Hepatocyte (in vitro differentiated cells): ENCODE measurements at places on chromosomes 11 and 22. TPM values are rescaled to one million over a fixed set of nuclear protein-coding genes. Genes with fewer than 3 reads are reported as not detected.

CCDC188 gene
- not detected in 2 replicates for total RNA-seq

MDK gene
- total RNA-seq = 515 and 562 TPM in 2 replicates

NXPE1 gene
- 0.90 and 3.3 TPM in 2 replicates for total RNA-seq

PICK1 gene
- 26.2 and 42.7 TPM in 2 replicates for total RNA-seq

IMMP1L gene
- 8.0 and 17.0 TPM in 2 replicates for total RNA-seq

- DNase-seq = no peak
Measured at GRCh38 chr22:31915586-31915985, 28.7 kb upstream of the YWHAH start.

DNA sequence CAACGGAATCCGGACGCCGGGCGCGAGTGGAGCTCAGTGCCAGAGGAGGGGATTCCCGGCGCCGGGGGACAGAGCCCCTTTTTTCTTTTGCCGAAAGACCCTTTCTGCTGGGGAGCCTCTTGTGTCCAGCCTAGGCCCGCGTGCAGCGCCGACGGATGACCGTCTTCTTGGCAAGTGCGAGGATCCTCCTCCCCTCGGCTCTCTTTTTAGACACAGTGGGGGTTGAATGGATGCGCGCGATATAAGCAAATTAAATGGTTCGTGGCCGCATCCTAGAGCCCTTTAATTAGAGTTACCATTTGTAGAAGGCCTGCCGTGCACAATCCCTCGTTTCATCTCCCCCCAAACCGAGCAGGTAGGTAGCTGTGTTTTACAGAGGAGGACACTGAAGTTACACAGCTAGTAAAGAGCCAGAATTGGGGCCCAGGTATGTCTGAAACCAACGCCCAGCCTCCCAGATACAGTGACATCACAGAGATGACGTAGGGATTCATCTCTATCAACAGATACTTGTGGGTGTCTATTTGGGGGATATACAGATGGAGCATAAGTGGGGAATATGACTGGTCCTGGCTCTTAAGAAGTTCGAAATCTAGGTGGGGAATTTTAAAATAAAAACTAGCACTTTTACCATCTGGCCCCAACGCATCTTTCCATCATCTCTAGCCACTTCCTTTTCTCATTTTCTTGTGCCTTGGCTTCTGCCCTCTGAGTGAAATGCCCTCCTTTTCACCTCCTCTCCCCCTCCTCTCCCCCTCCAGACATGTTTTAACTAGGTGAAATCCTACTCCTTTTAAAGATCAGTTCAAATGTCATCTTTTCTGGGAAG, 875 bp downstream of the TCP11L1 start:
- peak; percentile 44 for DNase-seq

DNA sequence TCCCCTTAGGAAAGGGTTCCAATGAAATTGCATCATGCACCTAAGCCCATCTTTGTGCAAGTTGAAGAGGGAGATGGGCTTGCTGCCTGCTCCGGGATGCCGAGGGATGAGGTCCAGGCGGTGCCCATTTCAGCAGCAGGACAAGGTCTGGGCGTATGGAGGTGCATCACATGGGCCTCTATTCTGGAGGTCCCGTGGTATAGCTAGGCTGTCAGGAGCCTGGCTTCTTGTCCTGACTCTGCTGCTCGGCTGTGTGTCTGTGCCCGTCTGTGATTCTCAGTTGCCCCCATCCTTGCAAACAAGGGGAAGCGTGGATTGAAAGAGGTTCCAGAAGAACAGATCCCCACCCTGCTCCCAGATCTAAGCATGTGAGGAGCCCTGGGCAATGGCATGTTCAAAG, 130.0 kb downstream of the OSBP2 start:
- no peak for DNase-seq

GRCh38 chr11:30452114-30452513, 129.2 kb downstream of the ARL14EP start:
- no peak for DNase-seq

GRCh38 chr22:25403811-25404471, 160.5 kb upstream of the GRK3 start:
- peak; percentile 37 for DNase-seq

GRCh38 chr11:109818290-109818689, 274.9 kb upstream of the ZC3H12C start:
- no peak for DNase-seq

DNA sequence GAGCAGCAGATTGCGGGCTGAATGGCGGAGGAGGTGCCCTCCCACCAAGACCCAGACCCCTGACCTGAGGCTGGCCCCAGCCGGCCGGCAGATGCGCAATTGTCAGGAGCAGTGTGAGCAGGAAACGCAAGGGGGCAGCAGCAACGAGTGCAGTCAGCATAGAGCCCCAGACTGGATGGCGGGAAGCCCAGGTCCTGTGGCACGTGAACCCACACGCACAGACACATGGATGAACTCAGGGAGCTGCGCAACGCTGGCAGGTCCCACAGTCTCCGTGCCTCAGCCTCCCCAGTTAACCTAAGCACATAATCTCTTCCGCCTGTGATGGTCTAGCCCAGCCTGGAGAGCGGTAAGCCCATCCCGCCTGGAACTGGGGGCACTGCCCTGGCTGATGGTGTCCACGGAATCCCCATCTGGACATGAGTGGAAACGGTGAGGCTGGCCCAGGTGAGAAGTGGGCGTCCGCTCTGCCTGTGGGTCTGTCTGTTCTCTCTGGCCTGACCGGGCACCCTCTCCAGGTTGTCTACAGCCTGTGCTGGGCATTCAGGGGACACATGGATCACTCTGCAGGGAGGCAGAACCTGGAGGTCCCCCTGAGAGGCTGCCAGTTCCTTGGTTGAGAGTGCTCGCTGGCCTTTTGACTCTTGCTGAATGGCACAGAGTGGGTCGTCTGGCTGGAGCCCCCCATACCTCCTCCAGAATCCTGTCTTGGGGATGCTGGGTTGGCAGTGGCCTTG, 626 bp upstream of the TBX10 start:
- peak; percentile 79 for DNase-seq

DNA sequence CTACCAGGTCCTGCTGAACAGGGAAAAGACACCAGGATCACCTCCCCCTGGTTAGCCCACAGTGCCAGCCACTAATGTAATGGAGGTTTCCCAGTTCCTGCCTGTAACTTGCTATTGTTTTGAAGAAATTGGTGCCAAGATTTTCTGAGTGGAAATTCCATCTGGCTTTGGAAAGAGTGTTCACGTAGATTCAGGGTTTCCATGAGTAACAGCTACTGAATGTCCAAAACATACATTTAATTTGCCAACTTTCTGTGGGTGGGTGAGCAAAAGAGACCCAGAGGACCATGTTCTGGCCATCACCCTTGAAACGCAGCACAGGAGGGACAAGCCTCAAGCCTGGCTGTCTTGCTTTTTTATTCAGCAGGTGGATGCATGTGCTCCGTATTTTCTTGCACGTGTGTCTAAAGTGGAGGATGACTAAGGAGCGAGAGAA, 8.8 kb upstream of the DKK3 start:
- DNase-seq = no peak

GRCh38 chr11:13009921-13010748, 1.0 kb downstream of the RASSF10 start:
- DNase-seq = peak; percentile 52

DNA sequence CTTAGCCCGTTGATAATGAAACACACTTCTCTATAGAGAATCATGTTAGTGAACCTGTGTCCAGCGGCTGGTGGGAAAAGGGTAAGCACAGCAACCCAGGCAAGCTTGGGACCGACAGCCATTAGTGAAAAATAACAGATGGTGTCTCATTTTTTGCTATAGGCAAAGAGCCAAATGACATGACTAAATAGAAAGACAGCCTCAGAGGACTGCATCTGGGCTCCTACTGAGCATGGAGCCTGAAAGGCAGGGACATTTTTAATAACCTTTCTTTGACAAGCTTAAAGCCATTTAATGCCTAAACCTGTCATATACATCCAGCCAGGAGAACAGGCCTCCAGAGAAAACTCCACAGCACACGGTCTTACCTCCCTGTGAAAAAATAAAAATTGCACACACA, 67.0 kb downstream of the FANCF start:
- no peak for DNase-seq

DNA sequence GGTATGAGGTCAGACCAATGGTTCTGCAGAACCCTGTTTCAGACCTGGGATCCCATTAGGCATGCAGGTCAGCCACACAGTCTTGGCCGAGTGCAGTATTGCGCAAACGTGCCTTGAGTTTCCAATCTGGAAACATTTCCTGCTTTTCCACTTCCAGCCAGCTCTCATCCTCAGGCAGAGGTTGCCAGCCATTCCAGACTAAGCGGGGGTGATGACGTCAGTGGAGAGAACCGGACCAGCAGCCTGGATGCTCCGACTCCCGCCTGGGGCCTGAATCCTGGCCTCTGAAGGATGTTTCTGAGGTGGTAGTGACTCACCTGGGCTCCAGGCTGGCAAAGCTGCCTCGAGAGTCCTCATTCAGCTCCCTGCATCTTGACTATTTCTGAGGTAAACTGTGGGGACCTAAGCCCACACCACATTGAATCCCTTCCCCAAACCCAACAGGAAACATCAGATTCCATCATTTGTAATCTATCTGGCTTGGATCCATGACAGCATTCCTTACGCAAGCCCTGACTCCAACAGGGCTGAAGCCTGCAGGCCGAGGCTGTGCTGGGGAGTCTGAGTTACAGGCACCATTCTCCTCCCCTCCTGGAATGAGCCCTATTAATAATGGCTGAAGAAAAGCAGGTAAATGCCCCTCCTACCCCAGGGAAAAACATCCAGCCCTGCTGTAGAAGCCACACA, 83.0 kb downstream of the ABTB2 start:
- DNase-seq = peak; percentile 91

- DNase-seq = peak; percentile 63
Measured at GRCh38 chr11:93541884-93542810, 1.0 kb downstream of the SMCO4 start.

DNA sequence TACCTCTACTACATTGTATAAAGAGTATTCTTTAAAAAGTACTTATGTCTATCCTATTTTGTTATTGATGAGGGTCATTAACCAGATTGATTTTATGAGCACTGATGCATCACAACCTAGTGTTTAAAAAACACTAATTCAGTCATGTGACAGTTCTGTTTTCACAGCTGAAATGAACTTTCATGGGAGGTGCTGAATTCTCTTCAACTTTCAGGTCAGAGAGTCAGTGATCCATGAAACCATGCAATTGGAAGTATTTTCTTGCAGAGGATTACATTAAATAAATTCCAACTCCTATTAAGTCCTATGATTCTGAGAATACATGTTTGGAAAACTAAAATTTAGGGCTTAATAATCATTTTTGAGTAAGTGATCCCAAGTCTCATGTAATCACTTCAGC, 889.4 kb downstream of the KCNA4 start:
- no peak for DNase-seq

GRCh38 chr11:117851852-117852251, 24.6 kb downstream of the FXYD6 start:
- no peak for DNase-seq

DNA sequence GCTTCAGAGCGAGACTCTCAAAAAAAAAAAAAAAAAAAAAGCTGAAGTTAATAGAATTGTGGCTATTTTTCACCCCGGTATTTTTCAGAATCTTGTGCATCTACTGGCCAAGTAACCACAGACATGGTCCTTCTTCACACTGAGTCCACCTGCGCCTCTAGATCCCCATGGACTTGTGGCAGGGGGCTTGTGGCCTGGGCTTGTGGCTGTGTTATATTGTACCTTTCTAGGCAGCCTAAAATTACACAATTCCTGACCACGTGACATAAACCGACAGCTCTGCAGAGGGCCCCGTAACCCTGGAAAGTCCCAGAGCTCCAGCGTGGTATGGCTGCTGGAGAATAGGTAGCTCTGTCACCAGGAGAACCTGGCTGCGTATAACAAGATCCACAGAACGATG, 10.9 kb upstream of the NAALADL1 start:
- DNase-seq = no peak

- no peak for DNase-seq
Measured at GRCh38 chr22:44385781-44386180, 73.0 kb upstream of the SHISAL1 start.

GRCh38 chr11:58133309-58134076, 8.2 kb upstream of the OR9I1 start:
- DNase-seq = peak; percentile 8
